Stimulated activated CD8-positive, alpha-beta memory T cell treated with anti-CD3 and anti-CD28 coated beads, Interleukin-2, amount 100 ng/mL, for 48 hours (primary cell): ENCODE measurements at places on chromosomes 6 and 20.

GRCh38 chr6:110609101-110609500 is 132.7 kb upstream of the SLC22A16 start:
- DNase-seq, result no peak

GRCh38 chr20:41367956-41368355 is 1.3 kb upstream of the EMILIN3 start:
- no peak for DNase-seq

- DNase-seq, result peak; percentile 20
These were observed 191.2 kb upstream of the SOX4 start for GRCh38 chr6:21402368-21402767.

DNA sequence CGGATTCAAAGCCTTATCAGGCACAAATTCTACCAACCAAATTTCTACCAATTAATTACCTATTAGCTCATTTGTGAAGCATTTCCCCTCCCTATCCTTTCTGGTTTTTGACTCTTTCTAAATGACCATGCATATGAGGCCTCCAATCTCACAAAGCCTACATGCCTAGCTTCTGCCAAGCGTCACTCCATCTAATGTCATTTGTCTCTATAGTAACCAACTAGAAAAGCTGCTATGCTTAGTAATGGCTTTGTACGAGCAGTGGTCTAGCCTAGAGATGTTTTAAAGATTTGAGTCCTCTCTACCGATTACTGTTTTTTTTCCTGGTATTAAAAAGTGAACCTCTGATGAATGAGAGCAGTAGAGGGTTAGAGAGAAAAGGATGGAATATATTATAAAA is 4.8 kb upstream of the ASF1A start:
- DNase-seq, result no peak

DNA sequence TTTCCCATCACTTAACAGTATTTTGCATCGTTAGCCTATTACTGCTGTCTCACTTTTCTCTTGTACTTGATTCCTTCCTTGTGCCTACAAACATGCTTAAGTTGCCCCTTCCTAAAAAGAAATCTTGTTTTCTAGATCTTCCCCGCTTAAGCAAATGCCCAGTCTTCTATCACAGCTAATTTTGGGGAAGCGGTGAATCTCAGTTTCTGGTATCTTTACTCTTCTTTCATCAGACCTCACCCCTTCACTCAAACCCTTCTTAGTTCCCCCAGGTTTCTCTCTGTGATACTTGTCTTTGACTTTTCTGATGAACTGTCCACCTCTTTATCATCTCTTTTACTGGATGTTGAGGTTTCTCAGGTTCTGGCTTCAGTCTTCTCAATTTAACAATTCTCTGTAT is 14.2 kb downstream of the VAPB start:
- no peak for DNase-seq

DNA sequence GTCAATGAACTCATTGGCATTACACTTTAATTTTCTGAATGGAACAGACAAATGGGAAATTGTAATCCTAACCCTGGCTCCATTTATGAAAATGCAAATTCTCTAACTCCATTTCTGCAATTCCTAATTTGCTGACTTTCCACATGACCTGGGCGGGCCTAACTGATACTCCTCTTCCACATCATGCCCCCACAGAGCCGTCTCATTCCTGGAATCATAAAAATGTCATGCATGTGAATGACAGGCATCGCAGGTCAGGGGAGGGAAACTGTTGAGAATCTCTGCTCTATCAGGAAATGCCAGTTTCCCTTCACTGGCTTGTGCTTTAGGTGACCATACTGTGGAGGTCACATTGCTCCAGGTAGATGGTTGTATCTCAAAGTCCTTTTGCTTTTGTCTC is 165.1 kb downstream of the ZNF217 start:
- no peak for DNase-seq

- DNase-seq, result no peak
These were observed 5.4 kb downstream of the SLC29A1 start for GRCh38 chr6:44228836-44229235.

GRCh38 chr6:89895276-89895874 is 1.1 kb downstream of the GJA10 start:
- DNase-seq, result no peak

DNA sequence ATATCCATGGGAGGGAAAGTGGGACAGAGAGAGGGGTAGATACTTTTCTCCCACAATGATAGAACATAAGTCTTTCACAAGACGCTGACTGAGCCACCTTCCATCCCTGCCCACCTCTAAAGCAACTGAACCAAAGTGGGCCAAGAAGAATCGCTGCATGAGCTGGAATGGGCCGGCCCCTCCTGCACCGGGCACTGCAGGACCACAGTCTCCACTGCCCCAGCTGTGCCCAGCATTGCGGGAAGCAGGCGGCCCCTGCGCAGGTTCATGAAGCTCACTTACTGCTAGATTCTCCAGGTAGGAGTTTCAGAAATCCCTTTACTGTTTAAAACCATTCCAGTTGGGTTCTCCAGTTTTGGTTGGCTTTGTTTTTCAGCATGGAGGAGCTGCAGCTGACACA is 32.0 kb upstream of the CST7 start:
- DNase-seq, result no peak

- DNase-seq, result no peak
These were observed 3.7 kb upstream of the KAT14 start for GRCh38 chr20:18133962-18134361.

GRCh38 chr20:41344938-41345728 is 4.5 kb downstream of the LPIN3 start:
- DNase-seq, result no peak

GRCh38 chr6:45930420-45931040 is 85.1 kb downstream of the CLIC5 start:
- DNase-seq, result no peak

DNA sequence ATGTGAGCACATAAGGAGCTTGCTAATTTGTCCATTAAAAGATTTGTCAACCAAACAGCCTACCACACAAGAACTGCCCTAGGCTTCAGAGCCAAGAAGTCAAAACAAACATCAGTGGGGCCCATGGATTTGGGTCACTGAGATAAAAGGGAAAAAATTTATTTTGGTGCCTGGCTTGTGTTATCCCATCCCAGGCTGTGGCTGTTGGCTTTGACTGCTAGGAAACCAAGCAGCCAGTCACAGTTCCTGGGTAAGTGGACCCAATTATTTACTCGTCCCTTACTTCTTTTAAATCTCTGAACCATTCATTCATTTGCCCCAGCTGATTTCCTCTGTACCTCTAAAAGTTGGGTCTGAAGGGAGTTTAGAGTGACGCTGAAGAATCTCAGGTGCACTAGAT is 41.3 kb downstream of the EDN1 start:
- DNase-seq, result no peak

DNA sequence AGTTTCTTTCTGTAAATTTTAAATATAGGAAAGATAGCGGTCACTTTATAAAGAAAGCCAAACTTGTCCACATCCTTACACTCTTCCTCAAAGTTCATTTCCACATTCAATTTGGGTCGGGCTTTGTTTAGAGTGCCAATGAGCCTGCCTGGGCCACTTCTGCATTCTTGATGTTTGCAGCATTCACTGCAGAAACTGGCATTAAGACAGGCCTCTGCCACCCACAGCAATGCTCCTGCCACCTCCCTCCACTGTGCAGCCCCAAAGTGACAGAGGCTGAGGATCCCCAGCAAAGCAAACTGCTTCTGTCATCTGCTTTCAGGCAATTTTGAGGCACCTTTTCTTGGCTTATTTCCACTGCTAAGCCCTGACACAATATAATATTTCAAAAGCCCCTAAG is 61.2 kb downstream of the TNFAIP3 start:
- no peak for DNase-seq

- peak; percentile 24 for DNase-seq
These were observed 897 bp downstream of the CHD6 start for GRCh38 chr20:41617059-41617901.

GRCh38 chr6:37547564-37548061 is 47.9 kb upstream of the CCDC167 start:
- DNase-seq, result no peak
